H54 (cell line): ENCODE measurements at places on chromosomes 6 and 20.

DNA sequence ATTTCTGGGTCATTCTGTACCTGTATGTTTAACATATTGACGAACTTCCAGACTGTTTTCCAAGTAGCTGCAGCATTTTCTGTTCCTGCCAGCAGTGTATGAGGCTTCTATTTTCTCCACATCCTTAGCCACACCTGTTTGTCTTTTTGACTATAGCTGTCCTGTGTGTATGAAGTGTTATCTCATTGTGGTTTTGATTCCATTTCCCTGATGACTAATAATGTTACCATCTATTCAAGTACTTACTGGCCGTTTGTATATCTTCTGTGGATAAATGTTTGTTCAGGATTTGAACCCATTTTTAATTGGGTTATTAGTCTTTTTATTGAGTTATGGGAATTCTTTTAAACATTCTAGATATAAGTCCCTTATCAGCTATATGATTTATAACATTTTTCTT is 95.2 kb downstream of the JAG1 start:
- no peak for DNase-seq

GRCh38 chr20:56995635-56996075 is 270.8 kb downstream of the BMP7 start:
- no peak for DNase-seq

- DNase-seq: no peak
Measured at GRCh38 chr6:36957773-36958271, 3.3 kb downstream of the PI16 start.

GRCh38 chr6:15987569-15987968 is 141.3 kb upstream of the MYLIP start:
- no peak for DNase-seq

DNA sequence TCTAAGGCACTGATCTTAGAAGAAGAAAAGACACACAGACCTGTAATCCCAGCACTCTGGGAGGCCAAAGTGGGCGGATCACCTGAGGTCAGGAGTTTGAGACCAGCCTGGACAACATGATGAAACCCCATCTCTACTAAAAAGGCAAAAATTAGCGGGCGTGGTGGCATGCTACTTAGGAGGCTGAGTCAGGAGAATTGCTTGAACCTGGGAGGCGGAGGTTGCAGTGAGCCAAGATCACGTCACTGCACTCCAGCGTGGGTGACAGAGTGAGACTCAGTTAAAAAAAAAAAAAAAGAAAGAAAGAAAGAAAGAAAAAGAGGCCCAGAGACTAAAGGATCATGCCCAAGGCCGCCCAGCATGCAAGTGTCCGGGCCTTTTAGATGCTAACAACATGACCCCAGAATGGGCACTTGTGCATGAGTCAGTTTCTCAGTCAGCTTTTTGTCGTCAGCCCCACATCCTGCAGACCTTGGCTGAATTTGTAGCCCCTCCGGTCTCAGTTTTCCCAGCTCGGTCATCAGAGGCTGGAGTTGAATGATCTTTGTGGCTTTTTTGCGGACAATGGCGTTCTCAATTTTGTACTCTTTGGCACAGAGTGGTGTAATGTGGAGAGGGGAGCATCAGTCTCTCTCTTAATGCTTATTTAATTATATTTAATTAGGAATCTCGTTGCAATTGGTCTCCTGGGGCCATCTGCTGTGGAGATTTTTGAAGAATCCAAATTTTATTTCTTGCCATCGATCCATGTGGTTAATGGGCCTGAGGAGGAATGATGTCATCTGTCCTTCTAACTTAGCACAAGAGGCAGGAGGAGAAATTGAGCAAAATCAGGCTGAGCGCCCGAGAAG is 30.6 kb upstream of the APCDD1L start:
- no peak for DNase-seq

DNA sequence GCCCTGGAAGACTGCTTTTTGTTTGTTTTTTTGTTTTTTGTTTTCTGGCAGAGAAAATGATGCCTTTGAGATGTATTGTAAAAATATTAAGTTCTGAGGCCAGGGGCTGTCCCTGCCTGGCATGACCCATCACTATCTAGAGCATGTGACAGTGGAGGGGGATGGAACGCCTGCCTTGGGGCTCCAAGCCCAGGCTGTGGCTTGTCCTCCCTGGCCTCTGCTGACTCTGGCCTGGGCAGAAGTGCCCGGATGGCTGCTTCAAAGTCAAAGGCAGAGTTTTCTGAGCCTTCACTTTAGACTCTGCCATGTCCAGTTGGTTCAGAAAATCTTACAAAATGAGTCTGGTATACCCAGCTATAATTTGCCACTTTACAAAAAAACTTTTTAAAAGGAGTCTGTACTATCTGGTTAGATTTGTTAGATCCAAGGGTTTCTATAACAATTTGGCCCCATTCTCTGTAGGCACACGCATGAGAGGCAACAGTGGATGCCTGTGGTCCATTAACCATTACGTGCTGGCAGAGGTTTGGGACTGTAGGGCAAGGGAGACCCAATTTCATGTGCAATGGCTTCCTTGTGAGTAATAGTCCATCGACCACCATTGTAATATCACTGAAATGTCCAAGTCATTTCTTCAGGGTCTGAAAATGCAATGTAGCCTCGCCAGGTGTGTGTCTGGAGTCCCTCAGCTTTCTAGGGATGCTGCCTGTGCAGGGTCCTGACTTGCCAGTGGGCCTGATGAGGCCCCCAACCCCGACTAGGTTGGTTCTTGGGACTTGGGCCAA is 8.3 kb downstream of the PPP1R3G start:
- no peak for DNase-seq

- no peak for DNase-seq
Measured at GRCh38 chr6:167721291-167721690, 105.4 kb upstream of the AFDN start.

GRCh38 chr6:509676-510075 is 118.1 kb downstream of the IRF4 start:
- DNase-seq: no peak

- no peak for DNase-seq
Measured at GRCh38 chr6:98641949-98642719, 192.2 kb upstream of the POU3F2 start.

- no peak for DNase-seq
Measured at GRCh38 chr20:12327205-12327604, 409.5 kb downstream of the BTBD3 start.

GRCh38 chr20:40953416-40953815 is 75.2 kb upstream of the TOP1 start:
- no peak for DNase-seq

GRCh38 chr6:159595173-159595572 is 97.9 kb downstream of the SOD2 start:
- DNase-seq: peak; percentile 20

DNA sequence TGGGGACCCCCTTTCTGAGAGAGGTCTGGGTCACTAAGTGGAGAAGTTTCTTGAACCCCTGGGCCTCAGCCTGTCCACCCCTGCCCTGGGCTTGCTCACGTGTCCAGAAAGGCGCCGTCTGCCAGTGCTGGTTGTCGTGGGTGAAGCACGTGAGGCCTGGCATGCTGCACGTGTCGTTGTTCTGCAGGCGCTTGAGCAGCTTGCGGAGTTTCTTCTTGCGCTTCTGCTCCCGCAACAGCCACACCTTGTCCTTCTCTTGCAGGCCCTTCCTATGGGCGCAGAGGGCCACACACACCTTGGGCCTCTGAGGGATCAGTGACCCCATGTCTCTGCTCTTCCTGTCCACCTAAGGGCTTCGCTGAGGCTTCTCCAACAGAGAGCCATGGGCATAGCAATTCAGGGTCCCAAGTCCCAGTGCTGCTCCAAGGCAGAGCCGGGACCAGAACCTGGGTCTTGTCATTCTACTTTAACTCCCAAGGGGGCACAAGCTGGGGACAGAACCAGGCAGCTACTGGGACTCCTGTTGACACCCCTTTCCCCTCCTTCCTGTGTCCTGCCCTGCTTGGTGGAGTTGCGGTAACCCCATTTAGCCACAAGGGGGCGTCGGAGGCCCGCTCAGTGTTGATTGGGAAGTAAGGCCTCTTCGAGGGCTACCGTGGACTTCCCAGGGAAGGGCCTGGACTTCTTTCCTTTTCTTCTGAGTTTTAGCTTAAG is 121.8 kb downstream of the SULF2 start:
- DNase-seq: peak; percentile 80
